ENCODE measurements at places on chromosomes 1 and 21.

DNA sequence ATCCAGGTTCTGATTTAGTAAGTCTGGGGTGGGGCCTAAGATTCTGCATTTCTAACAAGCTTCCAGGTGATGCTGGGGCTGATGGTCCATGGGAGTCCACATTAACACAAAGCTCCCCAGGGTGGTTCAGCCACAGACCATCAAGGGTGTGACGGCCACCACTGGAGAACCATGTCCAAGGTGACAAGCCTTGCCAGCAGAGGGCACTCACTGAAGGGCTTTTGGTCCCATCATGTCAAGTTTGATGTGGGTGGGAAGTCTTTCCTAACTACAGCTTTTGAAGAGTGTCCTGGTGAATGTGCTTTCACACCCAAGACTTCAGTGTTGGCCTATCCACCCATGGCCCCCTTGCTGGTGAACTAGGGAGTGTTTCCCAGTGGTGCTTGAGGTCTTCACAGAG is 67.1 kb downstream of the UBE2T start:
- DNase-seq = peak; percentile 67

DNA sequence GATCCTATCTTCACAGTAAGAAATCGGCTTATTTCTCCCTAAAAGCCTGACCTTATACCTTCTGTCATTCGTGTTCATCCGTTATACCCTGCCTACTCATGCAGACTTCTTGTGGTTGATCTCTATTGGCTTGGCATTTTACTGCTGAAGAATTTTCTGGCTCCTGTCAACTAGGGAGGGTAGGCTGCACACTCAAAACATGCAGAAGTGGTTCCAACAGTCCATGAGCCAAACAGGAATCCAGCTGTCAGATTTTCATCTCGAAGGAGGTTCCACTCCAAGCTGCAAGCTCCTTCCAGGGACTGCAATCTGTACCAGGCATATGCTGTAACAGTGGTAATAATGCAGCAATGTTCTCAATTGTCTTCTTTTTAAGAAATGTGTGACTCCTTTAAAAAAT is 10.1 kb downstream of the DNAJC11 start:
- no peak for DNase-seq

- peak; percentile 25 for DNase-seq
These were observed 102.7 kb upstream of the DPH5 start for GRCh38 chr1:101128211-101128727.

DNA sequence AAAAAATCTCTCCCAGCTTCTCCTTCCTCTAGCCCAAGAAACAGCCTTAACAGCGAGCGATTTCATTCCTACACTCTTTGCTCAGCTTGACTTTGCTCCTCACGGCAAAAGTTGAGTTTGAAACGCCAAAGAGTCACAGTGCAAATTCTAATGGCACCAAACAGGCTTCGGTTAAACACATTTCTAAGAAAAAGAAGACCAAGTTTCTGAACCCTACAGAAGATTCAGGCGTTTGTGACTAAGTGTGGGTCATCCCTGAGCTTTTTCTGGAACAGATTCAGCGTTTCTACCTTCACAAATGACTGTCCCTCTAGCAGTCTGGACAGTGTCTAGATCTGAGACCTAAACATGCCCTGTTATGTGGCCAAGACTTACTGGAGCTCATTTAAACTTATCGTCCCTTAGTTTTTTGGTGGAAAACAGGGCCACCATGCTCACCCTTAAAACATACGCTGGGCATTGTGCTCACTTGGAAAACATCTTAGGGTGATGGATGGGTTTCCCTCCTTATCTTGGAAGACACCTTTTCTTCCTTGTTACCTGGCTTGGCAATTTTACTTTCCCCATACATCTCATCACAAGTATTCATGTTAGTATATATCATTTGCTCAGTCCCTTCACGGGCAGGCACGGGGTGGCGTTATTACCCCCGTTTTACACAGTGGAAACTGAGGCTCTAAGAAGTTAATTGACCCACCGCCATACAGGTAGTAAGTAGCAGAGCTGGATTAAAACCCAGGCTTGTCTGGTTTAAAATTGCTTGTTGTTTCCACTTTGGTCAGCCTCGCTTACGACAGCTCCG is 1.0 kb downstream of the C1orf198 start:
- no peak for DNase-seq

DNA sequence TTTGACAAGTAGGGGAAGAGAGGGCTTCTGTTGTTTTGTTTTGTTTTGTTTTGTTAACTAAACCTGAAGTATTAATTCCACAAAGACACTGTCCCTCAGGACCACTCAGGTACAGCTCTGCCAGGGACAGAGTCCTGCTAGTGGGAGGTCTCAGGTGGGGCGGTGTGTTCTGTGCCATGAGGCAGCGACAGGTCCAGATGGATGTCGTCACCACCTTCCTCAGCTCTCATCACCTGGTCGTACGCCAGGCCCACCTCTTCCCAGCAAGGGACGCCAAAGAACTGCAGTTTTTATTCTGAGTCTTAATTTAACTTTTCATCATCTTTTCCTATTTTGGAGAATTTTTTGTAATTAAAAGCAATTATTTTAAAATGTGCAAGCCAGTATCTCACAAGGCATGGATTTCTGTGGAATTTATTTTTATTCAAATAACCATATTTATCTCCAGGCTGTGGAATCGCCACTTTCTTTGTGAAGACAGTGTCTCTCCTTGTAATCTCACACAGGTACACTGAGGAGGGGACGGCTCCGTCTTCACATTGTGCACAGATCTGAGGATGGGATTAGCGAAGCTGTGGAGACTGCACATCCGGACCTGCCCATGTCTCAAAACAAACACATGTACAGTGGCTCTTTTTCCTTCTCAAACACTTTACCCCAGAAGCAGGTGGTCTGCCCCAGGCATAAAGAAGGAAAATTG is 62.5 kb downstream of the POFUT2 start:
- DNase-seq = no peak

DNA sequence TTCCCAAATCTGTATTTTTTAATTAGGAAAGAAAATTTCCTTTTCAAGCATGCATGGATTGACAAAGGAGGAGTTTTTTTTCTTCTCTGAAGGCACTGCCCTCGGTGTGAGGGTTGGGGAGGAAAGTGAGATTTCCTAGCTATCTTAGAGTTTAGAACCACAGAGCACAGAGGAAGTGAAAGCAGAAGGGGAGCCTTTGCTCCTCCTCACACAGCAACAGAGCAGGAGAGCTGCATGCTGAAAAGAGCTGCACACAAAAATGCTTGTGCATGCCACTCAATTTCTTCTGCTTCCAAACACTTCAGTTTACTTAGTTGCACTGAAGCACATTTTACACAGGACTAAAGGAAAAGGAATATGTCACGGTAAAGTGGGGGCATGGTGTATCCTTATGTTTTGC is 308.1 kb downstream of the GPATCH2 start:
- DNase-seq = peak; percentile 38

- no peak for DNase-seq
These were observed 519.7 kb downstream of the NEGR1 start for GRCh38 chr1:71762514-71763255.

- DNase-seq = no peak
These were observed 27.9 kb downstream of the MORC3 start for GRCh38 chr21:36347962-36348328.

GRCh38 chr1:64116537-64116936 is 86.9 kb upstream of the UBE2U start:
- DNase-seq = no peak

GRCh38 chr1:156504438-156504813 is 3.9 kb upstream of the MEF2D start:
- DNase-seq = no peak

DNA sequence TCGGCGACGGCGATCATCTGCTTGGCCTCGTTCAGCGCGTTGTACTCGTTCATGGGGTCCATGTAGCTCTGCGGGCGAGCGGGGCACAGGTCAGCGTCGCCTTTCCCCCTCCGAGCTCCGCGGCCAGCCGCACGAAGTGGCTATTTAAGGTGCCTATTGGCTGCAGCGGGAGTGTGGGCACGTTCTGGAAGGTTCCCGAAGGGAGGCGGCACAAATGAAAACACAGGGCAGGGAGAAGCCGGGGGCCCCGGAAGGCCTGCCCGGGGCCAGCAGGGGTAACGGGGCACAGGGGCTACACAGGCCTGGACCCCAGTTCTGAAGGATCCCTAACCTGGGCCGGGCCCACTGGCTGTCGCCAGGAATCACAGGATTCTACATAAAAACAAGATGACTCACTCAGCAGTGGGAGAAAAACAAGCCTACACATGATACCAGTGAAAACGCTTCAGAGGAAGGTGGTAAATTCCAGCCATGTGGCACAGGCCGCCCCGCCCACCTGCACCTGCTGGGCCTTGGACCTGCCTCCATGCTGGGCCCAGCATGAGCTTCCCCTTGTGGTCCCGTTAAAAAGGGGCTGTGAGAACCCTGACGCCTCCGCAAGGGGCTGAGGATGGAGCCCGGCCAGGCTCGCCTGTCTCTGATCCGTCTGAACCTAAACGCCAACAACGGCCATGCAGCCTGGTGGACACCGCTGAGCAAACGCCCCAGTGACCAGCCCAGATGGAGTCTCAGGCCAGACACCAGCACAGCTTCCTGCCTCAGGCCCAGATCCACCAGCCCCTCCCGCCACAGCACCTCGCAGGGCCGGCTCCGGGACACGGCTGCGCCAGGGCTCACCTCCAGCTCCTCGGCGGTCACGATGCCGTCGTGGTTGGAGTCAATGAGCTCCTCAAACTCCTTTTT is 3.9 kb upstream of the TNFRSF4 start:
- DNase-seq = no peak

DNA sequence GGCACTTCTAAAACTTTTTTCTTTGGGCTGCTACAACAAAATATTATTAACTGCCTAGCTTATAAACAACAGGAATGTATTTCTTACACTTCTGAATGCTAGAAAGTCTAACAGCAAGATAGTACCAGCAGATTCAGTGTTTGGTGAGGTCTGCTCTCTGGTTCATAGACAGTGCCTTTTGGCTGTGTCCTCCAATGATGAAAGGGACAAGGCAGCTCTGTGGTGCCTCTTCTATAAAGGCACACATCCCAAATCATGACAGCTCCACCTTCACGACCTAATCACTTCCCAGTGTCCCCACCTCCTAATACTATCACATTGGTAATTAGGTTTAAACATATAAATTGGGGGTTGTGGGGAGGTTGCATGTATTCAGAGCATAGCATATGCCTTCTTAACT is 9.5 kb downstream of the CFH start:
- DNase-seq = no peak

- no peak for DNase-seq
These were observed 97.0 kb downstream of the CCDC185 start for GRCh38 chr1:223490256-223490655.

GRCh38 chr1:89894210-89895201 is 73.7 kb downstream of the LRRC8D start:
- DNase-seq = no peak

GRCh38 chr1:40802078-40802741 is 18.6 kb downstream of the KCNQ4 start:
- peak; percentile 98 for DNase-seq

DNA sequence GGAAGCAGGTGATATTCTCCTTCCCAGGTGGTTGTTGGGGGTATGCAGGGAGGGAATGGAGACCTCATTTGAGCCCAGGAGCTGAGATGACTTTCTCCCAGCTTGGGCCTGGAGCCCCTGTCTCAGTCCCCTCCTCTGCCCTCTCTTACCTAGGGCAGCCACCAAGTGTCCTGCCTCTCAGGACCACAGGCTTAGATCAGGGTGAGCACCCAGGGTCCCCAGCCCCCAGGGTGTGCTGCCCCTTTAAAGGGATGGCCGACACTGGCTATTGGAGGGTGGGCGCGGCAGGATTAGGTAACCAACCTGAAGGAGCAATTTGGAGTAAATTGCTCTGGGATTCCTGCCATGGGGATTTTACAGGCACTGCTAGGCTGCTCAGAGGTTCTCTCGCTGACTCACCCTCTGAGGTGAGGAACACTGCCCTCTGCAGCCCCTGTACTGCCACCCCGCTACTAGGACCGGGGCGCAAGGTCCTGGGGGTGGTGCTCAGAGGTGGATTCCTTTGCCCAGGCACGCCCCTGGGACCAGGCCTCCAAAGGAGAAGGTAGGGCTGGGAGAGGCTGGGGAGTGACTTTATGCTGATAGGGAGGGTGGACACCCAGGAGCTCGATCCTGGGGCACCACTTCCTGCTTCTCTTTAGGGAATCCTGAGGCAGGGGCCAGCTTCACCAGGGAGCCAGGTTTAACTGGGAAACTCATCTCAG is 1.5 kb downstream of the RPS6KA1 start:
- DNase-seq = peak; percentile 41

GRCh38 chr1:61204528-61204927 is 122.2 kb downstream of the NFIA start:
- no peak for DNase-seq

GRCh38 chr1:1678581-1679380 is 13.8 kb downstream of the SLC35E2B start:
- DNase-seq = peak; percentile 80

DNA sequence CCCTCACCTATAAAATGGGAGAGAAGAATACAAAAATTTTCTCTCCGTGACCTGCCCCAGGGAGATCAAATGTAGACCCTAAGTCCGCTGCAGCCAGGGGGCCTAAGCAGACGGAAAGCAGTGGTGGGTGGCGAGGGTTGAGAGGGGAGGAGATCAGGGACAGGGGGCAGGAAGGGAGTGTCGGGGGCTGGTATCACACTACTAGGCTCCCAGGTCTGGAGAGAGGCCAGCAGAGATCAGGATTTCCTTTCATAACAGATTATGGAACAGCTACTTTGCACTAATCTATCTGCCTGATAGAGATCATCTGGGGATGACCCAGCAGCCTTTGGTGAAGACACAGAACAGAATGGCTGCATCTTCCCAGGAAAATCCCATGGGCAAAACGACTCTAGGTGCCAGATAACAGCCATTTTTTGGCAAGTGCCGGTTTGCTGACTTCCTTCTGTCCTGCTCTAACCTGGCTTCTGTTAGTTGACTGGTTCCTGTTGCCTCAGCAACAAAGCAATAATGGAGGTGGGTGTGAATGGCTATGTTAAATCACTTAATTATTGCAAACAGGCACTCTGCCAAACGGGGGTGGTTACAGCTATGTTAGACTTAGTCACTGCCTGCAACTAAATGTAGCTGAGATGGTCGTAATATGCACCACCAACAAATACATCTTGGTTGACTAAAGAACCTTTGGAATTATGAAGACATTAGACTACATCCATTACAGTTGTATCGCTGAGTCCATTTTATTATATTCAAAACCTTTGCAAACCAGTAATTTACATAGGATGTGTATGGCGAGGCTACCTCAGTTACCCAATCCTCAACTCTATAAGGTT is 30.0 kb upstream of the EPS8L3 start:
- DNase-seq = no peak

GRCh38 chr1:193321242-193321840 is 134.9 kb upstream of the B3GALT2 start:
- no peak for DNase-seq

Measured in GM13976 (cell line).